Breast epithelium (tissue), 4 donors: ENCODE measurements at places on chromosomes 3 and 15. TPM values are rescaled to one million over a fixed set of nuclear protein-coding genes. Genes with fewer than 3 reads are reported as not detected.

DNA sequence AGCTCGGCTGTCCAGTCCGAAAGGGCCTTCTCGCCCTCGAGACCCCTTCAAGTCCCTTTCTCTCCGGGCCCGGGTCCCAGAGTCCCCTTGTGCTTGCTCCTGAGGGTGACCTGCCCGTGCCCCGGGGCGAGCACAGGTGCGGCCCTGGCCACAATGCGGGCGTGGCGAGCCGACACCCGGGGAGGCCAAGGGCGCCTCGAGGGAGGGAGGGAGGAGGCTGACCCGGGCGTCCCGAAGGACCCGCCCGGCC, 810 bp upstream of the MEF2A start:
- H3K27me3 ChIP-seq = no peaks in the 10 kb centered on the region
- no peaks in the 10 kb centered on the region for H3K4me1 ChIP-seq
- no peak for DNase-seq
- no peaks in the 10 kb centered on the region for H3K36me3 ChIP-seq
- H3K4me3 ChIP-seq = peak overlapping the region; percentile 94

Gene XXYLT1
- total RNA-seq = 13.0 TPM

- no peak overlapping the region for H3K4me3 ChIP-seq
- H3K4me1 ChIP-seq = no peaks in the 10 kb centered on the region
- no peak for DNase-seq
These were observed 159.6 kb upstream of the IL12A start for GRCh38 chr3:159829056-159829455.

Gene ARIH2
- 100.0 TPM for total RNA-seq

- no peak for DNase-seq
- H3K36me3 ChIP-seq = no peaks in the 10 kb centered on the region
- H3K4me3 ChIP-seq = peak overlapping the region; percentile 63
- no peaks in the 10 kb centered on the region for H3K27me3 ChIP-seq
- H3K27ac ChIP-seq = peak overlapping the region; percentile 86
These were observed 539 bp upstream of the PLCL2 start for GRCh38 chr3:16884084-16884747.
